ENCODE measurements at places on chromosomes 6 and 20. TPM values are rescaled to one million over a fixed set of nuclear protein-coding genes. Genes with fewer than 3 reads are reported as not detected.
A peak's percentile ranks its signal among the peaks of the same experiment; 100 is the strongest.

DNA sequence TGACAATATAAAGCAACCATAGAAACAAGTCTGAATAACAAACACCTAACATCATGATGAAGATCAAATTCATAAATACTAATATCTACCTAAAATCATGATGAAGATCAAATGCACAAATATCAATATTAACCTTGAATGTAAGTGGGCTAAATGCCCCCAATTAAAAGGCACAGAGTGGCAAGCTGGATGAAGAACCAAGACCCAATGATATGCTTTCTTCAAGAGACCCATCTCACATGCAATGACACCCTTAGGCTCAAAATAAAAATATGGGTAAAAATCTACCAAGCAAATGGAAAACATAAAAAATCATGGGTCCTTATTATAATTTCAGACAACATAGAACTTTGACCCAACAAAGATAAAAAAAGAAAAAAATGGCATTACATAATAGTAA, 578.5 kb upstream of the PTCHD4 start:
- H3K27me3 ChIP-seq, result no peaks in the 10 kb centered on the region
- H3K4me1 ChIP-seq, result no peaks in the 10 kb centered on the region
- no peak overlapping the region for H3K27ac ChIP-seq
- no peak overlapping the region for H3K4me3 ChIP-seq
- no peaks in the 10 kb centered on the region for H3K36me3 ChIP-seq

DNA sequence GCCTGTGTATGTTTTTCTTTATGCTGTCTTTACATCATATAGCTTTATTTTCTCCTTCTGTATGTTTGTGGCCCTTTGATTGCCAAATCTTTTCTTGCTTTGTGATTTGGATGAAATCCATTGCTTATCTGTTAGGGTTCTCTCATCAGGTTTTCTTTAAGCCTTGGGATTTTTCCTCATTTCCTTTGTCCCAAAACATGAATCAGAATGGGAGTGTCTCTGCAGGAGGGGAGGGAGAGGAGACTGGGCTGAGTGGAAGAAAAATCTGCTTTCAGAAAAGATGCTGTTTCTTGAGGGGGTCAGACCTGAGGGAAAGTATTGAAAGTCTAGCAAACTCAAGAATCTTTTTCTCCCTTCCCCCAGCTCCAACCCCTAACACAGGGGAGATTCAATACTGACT, 758.0 kb upstream of the MMS22L start:
- H3K27ac ChIP-seq, result no peak overlapping the region
- H3K4me1 ChIP-seq, result no peaks in the 10 kb centered on the region
- no peaks in the 10 kb centered on the region for H3K36me3 ChIP-seq
- no peak overlapping the region for H3K4me3 ChIP-seq
- DNase-seq, result no peak

DNA sequence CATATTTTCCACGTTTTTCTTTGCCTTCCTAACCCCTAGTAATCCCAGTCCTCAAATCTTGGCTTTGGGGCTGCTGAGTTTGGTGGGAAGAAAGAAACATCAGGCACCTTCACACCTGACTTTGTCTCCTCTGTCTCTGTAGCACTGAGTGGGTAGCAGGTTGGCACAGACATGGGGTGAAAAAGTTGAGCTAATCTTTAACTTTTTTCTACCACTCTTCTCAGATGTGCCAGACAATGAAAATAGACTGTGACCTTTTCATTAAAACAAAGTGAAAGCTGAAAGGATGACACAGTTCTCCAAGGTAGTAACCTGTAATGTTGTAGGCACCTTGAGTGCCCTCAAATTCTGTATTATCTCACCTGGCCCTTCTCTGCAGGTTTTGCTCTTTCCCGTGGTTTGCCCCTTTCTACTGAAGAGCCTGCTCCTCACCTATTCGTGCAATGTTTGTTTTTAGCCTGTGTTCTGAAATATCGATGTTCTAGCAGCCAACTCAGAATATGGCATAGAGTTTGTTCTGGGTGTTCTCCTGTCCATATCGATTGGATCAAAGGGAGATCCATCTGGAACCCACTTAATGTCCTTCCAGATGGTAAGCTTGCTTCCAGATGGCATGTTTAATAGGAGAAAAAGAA, 57.8 kb upstream of the ATXN1 start:
- no peak for DNase-seq
- H3K4me1 ChIP-seq, result no peaks in the 10 kb centered on the region
- H3K27ac ChIP-seq, result no peak overlapping the region
- no peaks in the 10 kb centered on the region for H3K36me3 ChIP-seq

- H3K4me3 ChIP-seq, result no peak overlapping the region
- H3K27me3 ChIP-seq, result no peaks in the 10 kb centered on the region
- DNase-seq, result peak; percentile 83
- no peaks in the 10 kb centered on the region for H3K36me3 ChIP-seq
- H3K27ac ChIP-seq, result peak overlapping the region; percentile 20
Measured at GRCh38 chr6:88374553-88374952, 208.4 kb upstream of the CNR1 start.

DNA sequence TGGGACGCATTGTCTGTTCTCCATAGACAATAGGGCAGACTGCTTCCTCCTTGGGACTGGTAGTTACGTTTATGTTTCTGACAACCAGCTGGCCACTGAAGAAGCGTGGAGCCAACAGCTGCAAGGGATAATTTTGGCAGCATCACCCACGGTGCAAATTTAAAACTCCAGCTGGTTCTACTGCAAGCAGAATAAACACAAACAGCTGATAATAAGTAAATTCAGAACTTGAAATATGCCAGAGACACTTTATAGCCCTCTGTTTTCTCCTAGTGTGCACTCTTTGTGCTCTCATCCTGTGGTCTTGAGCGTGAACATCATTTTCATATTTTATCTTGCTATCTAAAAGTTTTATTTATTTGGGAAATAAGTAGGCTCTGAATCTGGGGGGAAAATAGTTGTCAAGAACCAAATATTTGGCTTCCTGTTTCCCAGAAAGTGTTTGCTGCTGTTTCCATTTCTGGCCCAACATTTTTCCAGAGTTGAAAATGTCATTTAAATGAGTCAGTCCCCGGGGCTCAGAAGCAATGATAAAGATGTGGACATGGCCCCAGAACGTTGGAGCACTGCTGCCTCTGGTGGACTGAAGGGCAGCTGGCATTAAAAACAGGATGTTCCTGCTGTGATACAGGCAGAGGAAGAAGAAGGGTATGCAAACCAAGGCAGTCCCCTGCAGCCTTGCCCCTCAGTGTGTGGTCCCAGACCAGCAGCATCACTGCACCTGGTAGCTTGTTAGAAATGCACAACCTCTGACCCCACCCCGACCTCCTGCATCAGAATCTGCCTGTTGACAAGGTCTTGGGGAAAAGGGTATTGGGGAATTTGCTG, 12.5 kb upstream of the THBD start:
- peak overlapping the region; percentile 53 for H3K27ac ChIP-seq
- H3K36me3 ChIP-seq, result no peaks in the 10 kb centered on the region
- DNase-seq, result peak; percentile 91
- H3K27me3 ChIP-seq, result no peaks in the 10 kb centered on the region
- H3K4me3 ChIP-seq, result no peak overlapping the region

The MRAP2 gene
- total RNA-seq, result 20.3 TPM

Measured in SJCRH30 (cell line).